HT-29 (cell line): ENCODE measurements at places on chromosomes 12 and 14. TPM values are rescaled to one million over a fixed set of nuclear protein-coding genes. Genes with fewer than 3 reads are reported as not detected.
A peak's percentile ranks its signal among the peaks of the same experiment; 100 is the strongest.

IL31 gene
- total RNA-seq = not detected in 2 replicates

DNA sequence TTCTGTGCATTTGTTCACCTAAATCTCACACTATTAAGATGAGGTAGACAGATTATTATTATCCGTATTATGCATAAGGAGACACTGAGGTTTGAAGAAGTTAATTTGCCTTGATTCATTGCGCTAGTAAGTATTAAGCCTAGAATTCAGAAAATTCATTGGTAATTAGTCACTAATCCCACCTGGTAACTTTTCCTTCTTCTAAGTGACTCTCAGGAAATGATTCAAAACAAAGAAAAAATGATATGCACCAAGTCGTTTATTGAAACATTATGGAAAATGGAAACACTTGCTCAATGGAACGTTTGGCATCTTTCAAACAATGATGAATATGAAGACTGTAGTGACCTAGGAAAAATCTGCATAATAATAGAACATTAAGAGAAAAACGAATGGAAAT, 15.2 kb downstream of the RFX4 start:
- no peak for DNase-seq

GRCh38 chr12:55068416-55069010, 48.7 kb downstream of the NEUROD4 start:
- DNase-seq = peak; percentile 62

BDKRB2 gene
- total RNA-seq = 0.05 TPM in 1 of 2 replicates, not detected in the other

DNA sequence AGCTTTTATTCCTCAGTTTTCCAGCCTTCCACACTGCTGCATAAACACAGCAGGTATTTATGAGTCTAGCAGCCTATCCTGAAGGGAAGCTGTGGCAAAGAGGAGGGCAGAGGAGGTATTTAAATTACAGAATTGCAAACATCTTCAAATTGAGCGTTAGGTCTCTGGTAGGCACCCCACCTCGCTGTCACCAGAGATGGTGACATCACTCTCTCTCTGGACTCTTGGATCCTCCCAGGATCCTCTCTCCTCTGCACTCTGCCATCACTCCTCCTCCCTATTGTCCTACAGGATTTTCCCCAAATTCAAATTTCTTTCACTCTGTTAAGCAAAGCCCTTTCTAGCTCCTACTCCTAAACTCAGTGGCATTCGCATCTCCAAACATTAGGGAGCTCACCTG, 6.7 kb downstream of the PLEKHD1 start:
- no peak for DNase-seq
